ENCODE measurements at places on chromosomes 1 and 21.
A peak's percentile ranks its signal among the peaks of the same experiment; 100 is the strongest.

DNA sequence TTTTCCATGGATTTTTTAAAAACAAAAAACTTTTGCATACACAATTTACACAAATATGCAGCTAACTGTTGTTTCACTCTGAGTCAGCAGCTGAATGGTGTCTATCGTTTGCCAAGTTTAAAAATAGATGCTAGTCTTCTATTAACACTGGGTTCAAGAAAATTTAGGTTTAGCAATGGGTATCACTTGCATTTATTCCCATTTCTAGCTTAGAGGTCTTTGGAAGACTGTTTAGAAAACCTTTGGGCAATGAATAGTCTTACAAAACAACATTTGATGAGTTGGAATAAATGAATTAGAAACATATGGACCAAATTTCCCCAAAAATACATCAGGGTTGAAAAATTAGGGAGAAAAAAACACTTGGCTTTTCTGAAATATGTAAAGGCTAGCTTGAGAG is 165.8 kb downstream of the LYPLAL1 start:
- DNase-seq, result peak; percentile 52

- DNase-seq, result peak; percentile 26
Observed at GRCh38 chr1:228445843-228446650, 29.4 kb upstream of the TRIM17 start.

DNA sequence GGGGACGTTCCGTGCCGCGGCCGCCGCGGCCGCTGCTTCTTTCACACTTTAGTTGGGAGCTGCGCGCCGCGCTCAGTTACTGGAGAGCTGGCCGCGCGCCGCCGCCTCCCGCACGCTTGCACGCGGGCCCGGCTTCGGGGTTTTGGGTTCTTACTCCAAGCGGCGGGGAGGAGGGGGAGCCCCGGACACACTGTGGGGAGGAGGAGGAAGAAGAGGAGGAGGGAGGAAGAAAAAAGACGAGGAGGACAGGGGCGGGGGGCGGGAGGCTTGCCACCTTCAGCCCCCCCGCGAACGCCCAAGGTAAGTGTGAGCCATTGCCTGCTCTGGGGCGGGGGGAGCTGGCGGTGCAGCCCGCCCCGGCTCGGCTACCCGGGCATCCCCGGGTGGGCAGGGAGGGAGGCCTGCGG is 243 bp downstream of the C1orf21 start:
- no peak for DNase-seq

GRCh38 chr1:22127731-22128130 is 15.2 kb downstream of the WNT4 start:
- DNase-seq, result no peak

GRCh38 chr21:35252831-35253230 is 203.7 kb upstream of the RUNX1 start:
- peak; percentile 81 for DNase-seq

GRCh38 chr1:1085171-1085841 is 11.2 kb upstream of the RNF223 start:
- no peak for DNase-seq

DNA sequence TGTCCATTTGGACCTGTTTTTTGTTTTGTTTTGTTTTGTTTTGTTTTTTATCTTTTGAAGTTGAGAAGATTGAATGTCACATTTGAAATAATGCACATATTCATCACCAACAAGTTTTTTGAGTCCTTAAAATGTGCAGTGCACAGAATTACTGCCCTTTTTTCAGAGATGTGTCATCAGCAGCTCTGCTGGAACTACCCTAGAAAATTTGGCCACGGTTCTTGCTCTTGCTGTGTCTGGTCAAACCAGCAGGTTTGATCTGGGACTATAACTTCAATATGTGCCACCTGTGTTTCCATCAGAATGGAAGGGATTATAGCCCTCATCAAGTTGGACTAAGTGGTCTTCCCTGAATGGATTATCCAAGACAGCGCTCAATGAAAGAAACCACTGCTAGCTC is 24.1 kb upstream of the CNN3 start:
- DNase-seq, result no peak

- DNase-seq, result peak; percentile 60
Observed at GRCh38 chr1:51671527-51672325, 54.8 kb downstream of the OSBPL9 start.

DNA sequence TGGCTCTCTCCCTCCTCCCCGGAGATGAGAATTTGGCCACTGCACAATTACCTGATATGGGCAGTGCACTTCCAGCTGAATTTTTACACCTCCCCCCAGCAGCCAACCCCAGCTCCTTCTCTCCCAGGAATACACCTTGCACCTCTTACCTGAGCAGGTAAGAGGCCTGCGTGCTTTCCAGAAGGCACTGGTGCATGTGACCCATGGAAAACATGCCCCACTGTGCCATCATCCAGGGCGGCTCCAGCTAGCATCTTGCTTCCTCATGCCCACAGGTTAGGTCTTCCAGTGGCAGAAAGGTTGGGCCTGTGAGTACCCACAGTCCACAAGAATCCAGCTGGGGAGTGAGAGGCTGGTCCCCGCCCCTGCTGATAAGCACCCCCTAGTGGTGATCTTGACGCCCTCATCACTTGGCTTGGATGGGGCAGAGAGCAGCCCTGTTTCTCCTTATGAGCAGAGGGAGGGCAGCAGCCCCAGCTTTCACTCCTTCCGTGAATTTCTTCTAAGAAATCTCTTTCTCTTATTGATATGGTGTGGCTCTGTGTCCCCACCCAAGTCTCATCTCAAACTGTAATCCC is 57.8 kb downstream of the EDARADD start:
- no peak for DNase-seq

- DNase-seq, result no peak
Observed at GRCh38 chr21:44872649-44873355, 688 bp downstream of the PTTG1IP start.

DNA sequence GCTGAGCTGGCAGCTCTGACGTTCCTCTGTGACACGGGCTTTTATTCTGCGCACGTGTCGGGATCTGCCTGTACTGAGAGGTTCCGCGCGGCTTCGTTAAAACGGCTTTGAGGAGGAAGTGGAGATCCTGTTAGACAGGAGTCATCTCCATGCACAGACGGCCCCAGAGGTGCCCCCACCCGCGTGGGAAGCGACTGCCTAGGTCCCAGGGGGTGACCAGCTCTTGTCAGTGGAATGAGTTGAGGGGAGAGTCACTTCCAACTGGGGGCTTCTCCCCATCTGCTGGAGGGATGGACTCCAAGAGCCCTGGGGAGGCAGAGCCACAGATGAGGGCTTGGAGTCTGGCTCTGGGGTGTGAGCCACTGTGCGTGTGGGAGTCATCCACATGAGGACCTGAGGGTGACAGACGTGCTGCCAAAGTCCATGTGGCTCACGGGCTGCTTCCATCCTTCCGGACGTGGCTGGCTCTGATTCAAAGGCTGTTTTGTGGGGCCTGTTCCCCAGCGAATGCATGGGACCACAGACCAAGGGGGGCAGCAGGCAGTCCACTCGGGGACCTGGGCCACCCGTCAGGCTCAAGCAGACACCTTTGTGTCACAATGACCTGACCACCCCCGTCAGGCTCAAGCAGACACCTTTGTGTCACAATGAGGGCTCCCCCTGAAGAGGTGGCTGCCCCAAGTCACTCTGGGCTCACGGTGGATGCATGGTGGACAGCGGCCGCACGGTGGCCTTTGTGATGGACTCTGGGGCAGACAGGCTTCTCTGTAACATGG is 26.8 kb downstream of the PTTG1IP start:
- peak; percentile 60 for DNase-seq

DNA sequence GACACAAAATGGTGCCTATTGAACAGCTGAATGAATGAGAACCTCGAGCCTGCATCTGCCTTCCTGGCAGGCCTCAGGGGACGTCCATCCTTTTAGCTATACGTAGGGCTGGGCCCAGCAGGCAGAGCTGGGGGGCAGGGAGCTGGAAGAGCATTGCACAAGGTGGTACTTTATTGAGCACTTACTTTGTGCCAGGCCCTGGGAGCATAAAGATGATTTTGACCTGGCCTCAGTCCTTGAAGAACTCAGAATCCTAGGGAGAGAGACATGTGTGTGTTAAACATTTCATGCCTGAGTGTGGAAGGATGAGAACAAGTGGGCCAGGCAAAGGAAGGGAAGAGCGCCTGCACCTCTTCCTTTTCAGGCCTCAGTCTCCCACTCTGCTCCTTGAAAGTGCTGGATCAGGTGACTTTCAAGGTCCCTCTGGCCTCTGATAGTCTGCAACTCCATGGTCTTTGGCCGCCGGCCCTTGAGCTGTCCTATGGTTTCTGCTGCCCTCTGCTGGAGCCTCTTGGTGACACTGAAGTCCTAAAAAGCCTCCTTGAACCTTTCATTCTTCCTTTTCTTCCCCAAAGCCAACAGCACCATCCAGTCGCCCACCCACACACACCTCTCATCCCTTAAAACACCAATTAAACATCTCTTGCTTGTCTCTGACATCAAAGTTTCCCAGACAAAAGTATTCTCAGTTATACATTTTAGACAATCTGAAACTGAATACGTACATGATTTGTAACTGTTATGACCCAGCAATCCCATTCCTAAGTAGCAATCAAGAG is 3.5 kb upstream of the PEAR1 start:
- DNase-seq, result peak; percentile 69

DNA sequence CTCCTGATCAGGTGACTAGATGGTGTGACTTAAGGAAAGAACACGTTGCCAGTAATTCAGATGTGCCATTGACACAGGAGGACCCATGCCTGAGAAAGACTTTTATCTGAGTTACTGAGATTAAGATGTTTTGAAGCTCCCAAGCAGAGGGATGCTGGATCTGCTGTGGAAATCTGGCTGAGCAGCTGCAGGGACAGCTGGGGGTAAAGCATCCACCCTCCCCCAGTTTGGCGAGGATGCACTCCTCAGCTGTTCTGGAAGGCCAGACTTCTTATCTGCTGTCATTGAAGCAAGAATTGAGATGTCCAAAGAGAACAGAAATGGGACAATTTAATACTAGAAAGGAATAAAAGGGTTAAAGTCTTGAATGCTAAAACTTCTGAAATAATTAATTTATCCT is 25.7 kb downstream of the TTC3 start:
- no peak for DNase-seq

DNA sequence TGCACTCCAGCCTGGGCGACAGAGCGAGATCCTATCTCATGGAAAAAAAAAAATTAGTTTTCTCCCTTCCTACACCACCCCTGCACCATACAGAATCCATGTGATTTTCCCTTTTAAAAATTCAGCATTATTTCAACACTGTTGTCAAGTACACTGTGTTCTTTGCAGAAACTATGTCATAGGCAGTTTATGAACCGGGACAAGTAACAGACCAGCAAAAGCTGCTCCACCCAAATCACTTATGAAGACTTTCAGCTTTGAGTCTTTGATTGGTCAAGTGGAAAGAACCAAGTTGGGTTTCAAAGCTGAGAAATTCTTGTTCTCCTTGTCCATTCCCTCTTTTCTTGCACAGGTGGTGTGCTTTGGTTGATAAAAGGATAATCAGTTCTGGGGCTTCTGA is 173.0 kb downstream of the CDC7 start:
- DNase-seq, result no peak

GRCh38 chr1:242187171-242187570 is 188.3 kb upstream of the MAP1LC3C start:
- no peak for DNase-seq

DNA sequence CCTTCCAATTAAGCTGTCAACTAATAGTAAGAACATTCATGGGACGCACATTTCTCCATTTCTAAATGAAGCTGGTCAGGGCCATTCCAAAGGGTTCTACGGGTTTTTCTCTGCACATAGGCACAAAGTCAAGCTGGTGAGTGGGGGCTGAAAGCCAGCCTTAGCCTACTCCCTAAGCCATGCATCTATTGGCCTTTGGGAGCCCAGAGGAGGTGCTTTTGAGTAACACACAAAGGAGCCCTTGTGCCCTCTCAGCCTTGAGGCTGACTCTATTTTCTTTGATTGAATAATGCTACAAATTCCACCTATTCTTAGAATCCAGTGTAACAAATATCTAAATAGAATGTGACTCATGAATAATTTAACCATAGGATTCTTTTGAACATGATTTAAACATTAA is 73.6 kb downstream of the RGS13 start:
- peak; percentile 31 for DNase-seq

DNA sequence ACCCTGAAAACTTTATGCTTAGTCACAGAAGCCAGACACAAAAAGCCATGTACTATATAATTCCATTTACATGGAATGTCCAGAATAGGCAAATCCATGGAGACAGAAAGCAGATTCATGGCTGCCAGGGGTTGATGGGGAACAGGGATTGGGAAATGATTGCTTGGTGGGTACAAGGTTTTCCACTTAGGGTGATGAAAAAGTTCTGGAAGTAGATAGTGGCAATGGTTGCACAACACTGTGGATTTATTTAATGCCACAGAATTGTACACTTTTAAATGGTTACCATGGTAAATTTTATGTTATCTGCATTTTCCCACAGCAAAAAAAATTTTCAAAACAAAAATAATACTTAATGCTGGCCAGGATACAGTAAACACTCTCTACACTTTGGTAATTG is 40.6 kb downstream of the ENAH start:
- DNase-seq, result no peak

GRCh38 chr1:65009176-65009575 is 42.8 kb upstream of the JAK1 start:
- DNase-seq, result no peak

GRCh38 chr1:54488779-54489626 is 59.0 kb upstream of the ACOT11 start:
- DNase-seq, result peak; percentile 88

DNA sequence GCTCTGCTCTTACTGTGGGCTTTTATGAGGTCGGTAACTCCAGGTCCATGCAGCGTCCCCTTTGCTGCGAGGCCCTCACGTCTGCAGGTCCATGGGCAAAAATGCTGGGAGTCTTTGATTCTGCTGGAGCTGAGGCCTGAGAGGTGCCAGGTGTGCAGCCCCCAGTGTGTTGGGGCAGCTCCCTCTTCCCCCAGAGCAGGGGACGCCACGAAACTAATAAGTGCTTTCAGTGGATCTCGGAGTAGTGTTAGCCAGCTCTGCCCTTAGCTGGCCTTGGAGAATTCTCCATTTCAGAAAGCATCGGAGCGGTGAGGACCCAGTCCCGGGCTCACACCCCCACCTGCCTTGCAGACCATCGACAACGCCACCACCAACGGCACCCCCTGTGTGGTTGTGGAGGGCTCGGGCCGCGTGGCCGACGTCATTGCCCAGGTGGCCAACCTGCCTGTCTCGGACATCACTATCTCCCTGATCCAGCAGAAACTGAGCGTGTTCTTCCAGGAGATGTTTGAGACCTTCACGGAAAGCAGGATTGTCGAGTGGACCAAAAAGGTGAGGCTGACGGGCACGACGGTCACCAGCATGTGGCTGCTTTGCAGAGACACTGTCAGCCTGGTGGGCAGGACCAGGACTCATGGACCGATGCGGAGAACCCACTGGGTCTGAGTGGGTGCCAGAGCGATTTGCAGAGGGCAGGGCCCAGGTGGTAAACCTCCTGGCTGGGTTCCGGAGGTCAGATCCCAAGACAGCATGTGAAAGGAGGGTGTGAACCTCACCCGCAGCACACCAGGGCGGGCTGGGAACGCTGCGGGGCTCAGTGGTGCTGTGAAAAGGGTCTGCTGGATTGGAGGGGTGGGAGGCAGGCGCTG is 25.5 kb downstream of the TRPM2 start:
- no peak for DNase-seq

All from fibroblast of skin of right biceps (primary cell).